Stimulated activated CD4-positive, alpha-beta T cell treated with anti-CD3 and anti-CD28 coated beads, TNF-alpha, amount 100 ng/mL, for 4 hours (primary cell): ENCODE measurements at places on chromosomes 7 and 10.
A peak's percentile ranks its signal among the peaks of the same experiment; 100 is the strongest.

GRCh38 chr7:81937091-81937490, 167.2 kb upstream of the HGF start:
- DNase-seq = no peak

DNA sequence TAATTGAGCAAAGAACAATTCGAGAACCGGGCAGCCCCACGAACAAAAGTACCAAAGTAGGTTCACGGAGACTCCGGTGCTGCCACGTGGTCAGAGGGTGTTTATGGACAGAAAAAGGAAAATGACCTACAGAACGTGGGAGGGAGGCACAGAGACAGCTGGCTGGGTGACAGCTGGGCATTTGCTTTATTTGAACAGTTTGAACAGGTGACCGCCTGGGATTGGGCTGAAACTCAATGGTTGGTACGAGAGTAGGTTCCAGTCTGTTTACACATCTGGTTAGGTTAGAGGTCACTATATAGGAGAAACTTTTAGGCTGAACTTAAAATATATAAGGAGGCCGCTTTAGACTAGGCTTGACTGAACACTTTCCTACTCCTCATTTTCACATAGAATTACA, 50.6 kb upstream of the CELF2 start:
- no peak for DNase-seq

DNA sequence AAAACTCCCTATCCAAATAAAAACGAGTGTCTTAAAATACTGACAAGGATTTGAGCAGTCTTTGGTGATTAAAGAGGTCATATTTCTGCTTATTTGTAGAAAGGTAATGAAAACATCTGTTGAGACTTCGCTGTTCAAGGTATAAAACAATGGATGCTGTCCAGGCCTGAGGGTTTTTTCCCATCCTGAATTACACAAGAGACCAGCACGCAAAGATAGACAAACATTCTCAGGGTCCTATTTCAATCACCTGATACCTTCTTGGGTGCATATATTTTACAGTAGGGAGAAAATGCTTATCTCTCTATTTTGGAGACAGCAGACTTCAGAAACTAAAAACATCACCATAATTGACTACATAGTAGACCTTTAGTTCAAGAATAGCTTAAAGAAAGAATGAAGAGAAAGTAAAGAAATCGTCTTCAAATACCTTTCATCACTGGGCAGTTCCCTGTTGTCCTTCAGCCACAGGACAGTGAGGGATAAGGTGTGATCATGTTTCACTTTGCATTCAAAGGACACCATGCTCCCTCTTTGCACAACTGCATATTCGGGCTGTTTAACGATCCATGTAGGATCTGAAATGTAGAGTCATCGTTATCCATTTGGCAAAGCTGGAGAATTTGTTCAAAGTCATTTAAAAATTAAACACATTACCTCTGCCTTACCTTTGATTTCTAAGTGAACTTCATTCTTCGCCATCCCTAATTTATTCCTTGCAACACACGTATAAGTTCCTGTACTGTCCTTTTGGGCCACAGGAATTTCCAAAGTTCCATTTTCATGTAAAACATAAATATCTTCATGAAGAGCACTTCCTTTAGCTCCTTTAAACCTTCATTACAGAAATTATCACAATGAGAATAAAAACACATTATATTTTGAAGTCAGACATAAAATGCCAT, 63.7 kb upstream of the LAMB4 start:
- DNase-seq = no peak

GRCh38 chr7:29156907-29157452, 10.6 kb upstream of the CPVL start:
- no peak for DNase-seq

DNA sequence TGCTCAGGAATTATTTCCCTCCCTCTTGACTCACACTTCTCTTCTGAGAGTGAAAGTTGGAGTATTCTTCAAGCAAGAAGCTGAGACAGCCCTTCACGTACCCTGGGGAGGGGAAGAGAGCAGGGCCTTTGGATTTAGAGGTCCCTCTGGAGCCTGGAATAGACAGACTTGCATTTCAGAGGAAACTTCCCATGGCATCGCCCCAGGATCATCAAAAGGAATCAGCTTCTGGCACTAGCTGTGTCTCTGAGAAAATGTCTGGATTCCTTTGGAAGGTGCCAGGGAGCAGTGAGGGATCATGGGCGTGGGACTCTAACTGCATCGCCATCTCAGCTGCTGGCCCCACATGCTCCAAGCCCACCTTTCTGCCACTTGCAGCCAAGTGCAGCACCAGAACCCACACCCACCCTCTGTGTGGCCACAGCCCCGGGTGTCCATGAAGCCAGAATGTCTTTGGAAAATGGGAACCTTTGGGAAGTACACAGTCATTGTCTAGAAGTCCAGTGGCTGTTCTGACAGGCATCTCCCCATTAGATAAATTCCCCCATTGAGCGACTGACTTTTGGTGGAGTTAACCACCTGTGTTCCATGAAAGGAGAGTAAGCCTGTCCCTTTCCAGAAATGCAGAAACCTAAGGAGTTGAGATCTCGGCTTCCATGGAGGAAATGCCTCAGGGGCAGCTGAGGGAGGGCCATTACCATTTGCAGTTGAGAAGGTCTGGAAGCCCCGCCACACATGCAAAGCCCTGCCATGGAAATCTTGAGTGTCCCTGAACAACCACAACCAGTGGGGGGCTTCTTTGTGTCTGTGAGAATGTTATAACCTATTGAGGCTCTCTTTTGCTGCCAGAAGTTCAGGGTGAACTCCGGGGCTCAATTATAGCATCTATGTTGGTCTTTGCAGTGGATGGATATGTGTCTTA, 57.8 kb upstream of the GDF10 start:
- no peak for DNase-seq

- DNase-seq = no peak
Measured at GRCh38 chr10:78772486-78772885, 296.3 kb upstream of the ZMIZ1 start.

DNA sequence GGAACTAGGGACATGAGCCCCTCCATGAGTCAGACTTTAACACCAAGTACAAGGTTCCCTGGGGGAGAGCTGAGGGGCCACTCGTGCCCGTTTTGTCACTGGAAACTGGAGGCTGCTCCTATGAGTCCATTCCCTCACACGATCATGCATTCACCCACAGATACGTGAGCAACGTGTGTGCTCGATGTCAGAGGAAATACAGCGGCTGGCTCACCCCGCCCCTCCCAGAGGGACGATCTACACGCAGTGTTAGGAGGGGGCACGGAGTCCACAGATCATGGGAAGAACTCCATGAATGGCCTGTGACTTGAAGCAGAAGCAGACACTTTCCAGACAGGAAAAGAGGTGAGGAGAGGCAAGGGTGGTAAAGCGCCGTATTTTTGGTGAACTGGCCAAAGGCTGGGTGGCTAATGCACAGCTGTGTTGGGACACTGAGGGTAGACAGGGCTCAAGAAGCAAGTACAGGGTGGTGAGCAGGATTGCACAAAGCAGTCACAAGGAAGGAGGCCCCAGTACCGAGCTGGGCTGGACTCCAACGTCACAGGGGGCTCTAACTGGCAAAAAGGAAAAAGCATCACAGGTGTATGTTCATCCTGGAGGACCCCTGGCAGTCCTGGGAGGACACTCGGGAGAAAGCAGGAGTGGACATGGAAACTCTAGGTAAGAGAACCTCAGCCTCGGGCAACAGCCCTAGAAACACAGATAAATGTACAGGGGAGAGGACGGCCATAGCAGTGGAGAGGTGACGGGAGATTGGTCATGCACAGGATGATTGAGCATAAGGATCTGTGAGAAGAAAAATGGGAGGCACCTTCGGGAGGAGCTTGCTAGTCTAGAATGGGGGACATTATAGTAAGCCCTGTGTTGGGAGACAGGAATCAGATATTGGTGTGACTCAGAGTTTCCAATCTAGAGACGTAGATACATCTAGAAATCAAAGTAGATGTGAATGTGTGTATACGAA, 41.2 kb downstream of the TNS3 start:
- no peak for DNase-seq

DNA sequence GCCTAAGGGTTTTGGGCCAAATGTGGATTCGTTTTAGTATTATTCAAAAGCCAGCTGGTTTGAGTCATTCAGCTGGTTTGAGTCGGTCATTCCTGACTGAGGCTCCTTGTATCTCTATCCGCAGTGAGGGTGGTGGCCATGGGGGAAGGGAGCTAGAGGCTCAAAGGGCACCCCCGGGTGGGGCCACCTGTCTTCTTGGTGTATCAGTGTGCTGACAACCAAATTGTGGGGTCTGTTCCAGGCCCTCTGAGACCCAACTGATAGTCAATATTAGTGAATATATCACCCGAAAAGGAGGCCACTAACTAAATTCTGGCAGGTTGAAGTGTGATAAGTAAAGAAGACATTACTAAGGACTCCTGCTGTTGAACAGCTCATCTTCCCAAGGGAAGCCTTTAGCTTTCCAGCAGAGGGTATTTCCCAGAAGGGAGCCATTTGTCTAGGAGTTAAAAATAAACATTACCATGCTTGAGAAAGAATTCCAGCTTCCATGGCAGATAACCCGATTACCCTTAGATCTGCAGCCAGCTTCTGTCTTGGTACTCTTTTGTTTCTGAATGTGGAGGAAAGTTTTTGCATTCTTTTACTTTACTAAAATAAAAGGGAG, 29.9 kb upstream of the DDX50 start:
- no peak for DNase-seq

DNA sequence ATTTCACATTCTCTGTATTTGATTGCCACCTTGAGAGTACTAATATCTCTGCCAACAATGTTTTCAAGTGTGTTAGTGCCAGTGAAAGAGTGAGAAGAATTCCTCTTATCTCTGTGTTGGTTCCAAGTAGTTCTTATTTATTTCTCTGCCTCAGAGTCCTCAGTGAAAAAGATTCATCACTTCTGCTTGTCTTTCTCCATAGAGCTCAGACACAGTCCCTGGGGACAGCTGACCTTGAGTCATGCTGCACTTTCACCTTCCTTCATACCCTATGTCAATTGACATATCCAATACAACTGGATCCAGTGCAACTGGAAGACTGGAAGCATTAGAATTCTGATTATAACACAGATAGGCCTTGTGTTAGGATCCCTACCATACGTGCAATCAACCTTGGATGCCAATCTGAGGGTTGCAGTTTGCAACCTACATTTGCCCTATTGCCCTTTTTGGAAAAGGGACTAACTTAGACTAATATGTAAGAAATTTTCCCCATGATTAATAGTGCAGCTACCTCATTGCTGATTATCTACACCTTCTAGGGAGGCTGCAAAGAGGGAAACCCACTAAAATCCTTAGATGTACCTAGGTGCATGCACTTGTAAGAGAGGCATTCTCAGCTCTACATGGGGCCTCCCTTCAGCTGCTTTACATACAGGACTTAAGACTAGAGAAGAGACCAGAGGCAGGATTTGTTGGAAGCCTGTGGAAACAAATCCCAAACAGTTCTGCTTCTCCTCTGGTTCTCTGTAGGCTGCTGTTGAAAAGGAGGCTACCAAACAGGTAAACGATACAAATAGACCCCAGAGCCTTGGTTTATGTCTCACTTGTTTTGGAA, 8.4 kb downstream of the IFIT2 start:
- DNase-seq = no peak

GRCh38 chr7:157612664-157613561, 276.1 kb downstream of the DNAJB6 start:
- DNase-seq = peak; percentile 19

DNA sequence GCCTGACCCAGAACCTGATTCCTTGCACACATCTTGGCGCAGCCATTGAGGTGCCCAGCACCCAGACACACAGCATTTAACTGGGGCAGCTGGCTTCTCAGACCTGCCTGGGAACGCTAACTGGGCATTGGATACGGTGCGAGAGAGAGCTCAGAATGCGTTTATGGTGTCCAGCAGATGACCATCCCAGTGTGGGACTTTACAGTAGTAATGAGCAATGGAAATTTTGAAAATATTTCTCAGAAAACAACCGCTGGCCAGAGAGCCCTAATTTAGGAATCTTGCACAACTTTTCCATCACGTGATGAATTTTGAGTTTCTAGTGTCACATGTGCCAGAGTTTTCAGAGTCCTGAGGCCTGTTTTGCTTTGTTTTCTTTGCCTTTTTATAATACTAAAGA, 78.2 kb upstream of the SEC61G start:
- DNase-seq = no peak

DNA sequence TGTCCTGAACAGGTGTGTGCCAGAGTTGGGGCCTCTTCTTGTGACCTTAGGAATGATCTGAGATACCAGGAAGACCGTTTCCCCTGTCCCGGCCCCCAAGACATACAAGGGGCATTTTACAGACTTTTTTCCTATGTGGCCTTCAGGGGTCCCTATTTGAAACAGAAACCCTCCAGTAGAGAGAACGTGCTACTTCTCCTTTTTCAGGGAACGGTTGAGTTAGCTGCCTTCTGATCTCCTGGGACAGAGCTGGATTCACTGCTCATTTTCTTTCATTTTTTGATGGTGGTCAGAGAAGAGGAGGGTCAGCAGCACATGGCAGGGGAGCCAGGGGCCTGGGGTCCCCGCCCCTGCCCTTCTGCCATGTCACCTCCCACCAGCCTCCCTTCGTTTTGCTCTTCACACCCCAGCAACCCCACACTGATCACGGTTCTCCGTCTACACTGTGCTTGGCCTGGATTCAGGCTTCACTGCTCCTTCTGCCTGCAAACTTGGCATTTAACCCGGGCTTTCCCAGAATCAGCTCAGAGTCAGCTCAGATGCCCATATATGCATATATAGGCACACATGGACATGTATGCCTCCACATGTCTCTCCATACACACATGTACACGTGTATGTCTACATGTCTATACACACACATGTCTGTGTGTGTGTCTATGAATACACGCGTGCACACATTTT, 138.1 kb upstream of the BTBD16 start:
- DNase-seq = no peak

GRCh38 chr10:66291133-66291532, 634.7 kb upstream of the LRRTM3 start:
- DNase-seq = no peak

- no peak for DNase-seq
Measured at GRCh38 chr7:128982105-128982504, 44.4 kb downstream of the IRF5 start.

DNA sequence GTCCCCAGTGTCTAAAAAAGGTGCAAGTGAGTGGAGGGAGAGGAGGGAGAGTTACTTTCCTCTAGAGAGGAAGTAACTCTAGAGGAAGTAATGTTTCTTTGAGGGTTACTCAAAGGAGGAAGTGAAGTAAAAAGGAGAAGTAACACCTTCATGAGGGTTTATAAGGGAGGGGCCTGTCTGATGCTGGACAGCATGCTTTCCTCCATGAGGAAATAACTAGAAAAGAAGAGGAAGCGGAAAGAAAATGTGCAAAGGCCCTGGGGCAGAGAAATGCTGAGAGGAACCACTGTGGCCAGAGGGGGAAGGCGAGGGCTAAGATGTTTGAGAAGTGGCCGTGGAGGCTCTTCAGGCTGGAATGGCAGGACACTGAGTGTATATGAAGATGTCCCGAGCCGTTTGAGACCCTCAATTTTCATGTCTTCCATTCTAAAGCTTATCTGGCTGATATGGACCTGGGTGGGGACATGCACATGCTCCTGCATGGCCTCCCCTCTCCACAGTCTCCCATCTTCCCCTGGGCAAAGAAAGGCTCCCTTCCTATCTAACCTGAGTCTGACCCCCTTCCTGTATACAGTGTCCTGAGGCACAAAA, 3.4 kb upstream of the SLC18A2 start:
- DNase-seq = no peak

DNA sequence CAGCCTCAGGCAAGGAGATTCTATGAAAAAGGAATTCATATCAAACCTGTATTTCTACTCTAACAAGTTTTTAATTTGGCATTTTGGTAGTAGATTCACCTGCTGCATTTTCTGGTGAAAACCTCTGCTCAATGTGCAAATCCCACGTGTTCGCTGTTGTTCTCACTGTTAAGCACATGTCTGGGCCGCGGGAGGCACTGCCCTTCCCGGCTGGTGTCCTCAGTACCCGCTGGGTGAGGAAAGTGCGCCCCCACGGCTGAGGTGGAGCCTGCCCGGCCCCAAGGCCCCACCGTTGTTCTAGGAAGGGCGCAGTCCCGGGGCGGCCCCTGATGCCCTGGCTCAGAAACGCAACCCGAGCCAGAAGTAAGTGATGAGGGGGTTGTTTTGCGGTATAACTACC, 193.4 kb upstream of the VWC2 start:
- no peak for DNase-seq
